Stimulated activated CD4-positive, alpha-beta T cell treated with anti-CD3 and anti-CD28 coated beads, Interleukin-1b, Interleukin-23, amount 100 ng/mL, for 24 hours (primary cell): ENCODE measurements at places on chromosomes 6 and 20.

GRCh38 chr6:7545316-7546019 is 4.0 kb downstream of the DSP start:
- no peak for DNase-seq

GRCh38 chr20:21315138-21315537 is 12.0 kb downstream of the XRN2 start:
- no peak for DNase-seq

DNA sequence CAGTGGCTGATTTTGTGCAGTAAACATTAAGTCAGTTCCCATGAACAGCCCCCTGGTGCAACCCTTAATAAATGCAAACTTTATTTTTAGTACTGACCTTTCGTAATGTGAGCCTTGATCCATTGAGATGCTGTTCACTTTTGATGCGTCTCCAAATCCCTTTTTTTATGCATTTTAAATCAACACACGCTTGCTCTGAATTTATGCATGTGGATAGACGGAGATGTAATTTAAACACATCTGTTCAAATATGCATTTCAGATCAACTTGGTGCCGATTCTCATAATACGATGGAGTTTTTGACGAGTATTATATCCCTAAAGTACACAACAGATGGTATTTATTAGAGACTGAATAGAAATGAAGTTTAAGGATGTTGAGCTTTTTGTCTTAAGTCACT is 505.7 kb downstream of the CDKAL1 start:
- DNase-seq = no peak

DNA sequence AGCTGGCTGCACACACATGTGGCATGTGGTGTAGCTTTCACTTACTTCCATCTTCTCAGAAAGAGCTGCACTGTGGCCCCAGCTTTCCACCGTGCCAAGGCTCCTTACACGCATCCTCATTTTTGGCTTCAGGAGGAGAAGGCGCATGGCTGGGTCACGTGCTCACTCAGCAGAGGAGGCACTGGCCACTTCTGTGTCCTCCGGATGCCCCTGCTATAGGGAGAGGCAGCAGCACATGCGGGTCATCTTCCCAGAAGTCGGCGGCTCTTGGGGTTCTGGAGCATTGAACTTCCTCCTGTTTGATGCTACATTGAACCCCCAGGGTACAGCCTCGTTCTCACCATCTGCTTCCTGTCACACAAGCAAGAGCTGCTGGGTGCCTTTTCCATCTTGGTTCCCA is 111.3 kb downstream of the FAM120B start:
- DNase-seq = no peak

- no peak for DNase-seq
These were observed 467.3 kb downstream of the ADGRB3 start for GRCh38 chr6:69102416-69102815.

DNA sequence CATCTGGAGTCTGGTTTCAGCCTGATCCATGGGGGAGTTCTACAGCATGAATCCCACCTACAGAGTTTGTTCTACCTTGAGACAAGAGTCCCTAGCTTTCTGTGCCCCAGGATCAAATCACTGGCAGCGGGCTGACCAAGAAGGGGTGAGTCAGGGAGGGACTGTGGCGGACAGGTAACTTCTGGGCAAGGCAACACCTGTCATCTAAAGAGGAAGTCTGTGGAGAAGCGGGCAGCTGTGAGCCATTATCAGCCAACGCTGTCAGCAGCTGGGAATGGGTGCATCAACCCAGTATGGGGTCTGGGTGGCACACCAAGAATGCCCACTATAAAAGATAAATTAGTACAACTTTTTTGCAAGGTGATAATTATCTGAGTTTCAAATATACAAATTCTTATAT is 45.9 kb downstream of the UBE3D start:
- DNase-seq = no peak

GRCh38 chr6:108760126-108761050 is 87.8 kb upstream of the ARMC2 start:
- DNase-seq = no peak

DNA sequence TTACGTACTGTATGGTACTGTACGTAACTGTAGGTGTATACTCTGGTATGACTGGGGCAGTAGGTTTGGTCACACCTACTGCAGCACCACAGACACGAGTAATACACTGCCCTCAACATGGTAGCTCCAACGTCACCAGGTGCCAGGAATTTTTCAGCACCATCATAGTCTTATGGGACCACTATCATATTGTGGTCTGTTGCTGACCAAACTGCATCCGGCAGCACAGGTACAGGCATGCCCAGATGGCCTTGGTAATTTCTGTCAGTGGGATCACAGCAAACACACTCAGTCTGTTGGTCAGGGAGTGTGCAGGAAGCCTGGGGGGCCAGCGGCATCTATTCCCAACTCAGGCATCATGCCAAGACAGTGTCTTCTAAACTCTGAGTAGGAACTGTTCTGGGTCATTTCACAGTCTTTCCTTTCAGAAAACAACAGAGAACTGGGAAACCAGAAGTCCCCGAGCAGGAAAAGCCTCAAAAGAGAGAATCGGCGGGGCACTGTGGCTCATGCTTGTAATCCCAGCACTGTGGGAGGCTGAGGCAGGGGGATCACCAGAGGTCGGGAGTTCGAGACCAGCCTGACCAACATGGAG is 5.8 kb downstream of the YTHDF1 start:
- DNase-seq = no peak

GRCh38 chr6:134093007-134093573 is 40.7 kb upstream of the SLC2A12 start:
- no peak for DNase-seq

DNA sequence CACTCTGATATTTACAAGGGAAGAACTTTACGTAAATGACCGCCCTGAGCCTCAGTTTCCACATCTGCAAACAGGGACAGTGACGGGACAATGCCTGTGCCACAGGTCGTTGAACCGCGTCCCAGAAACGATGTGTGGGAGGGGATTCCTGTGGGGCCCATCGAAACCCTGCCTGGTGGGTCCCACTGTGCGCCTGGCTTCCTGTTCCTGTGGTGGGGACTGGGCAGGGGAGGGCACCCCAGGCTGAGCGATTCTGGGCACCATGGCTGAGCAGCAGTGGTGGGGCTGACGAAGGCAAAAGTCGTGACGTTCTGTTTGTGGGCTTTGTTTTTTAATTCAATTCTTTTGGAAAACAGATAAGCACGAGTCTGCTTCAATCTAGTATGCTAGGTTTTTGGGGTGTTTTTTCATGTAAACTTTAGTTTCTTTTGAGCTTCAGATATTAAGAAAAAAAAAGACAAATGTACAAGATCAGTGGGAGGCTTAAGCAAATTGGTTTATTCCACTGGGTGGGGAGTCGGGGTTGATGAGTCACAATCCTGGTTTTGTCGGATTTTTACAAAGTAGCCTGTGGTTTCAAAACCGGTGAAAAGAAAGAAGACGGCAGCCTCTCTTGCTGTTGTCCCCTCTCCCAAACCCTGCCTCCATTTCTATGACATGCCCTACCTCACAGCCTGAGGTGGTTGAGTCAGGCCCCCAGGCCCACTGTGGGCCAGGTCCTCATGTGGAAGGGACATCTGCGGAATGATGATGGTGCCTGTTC is 40.4 kb downstream of the GNAS-AS1 start:
- DNase-seq = no peak

- no peak for DNase-seq
These were observed at the start of gene PLAGL1 for GRCh38 chr6:144008120-144008811. PLAGL1 (minus strand) TSS chr6:144008259; CDS start chr6:143948136, 60,123 bp downstream.

DNA sequence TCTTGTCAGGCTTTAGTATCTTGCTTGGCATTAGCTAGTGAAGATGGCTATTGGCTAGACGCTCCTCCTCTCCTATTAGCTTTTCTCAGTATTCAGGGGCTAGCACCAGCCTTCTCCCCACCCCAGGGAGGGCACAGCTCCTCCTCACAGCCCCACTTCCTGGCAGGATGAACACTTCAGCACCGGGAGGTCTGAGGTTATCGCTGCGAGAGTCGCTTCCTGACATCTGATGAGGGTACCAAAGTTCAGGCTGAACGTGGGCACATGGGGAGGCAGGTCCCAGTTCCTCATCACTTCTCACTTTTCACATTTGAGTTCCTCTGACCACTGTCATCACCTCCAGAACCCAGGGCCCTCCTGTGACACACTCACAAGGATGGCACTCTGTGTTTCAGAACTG is 66.6 kb downstream of the LAMA4 start:
- DNase-seq = no peak

DNA sequence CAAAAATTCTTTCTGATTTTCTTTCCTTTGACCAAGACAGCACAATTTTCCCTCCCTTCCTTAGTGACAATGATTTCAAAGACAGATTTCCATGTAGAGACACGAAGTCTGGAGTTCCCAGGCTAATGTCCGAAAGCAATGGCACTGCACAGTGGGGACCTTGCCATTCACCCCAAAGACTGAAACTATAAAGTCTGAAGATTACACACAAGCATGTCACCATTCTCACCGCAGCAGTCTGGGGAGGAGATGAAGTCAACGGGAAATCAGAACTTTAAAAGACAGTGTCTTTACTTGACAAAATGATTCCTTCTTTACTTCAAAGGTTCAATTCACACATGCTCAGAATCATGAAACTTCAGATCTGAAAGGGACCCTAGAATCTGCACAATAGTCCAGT is 8.3 kb downstream of the B4GALT5 start:
- DNase-seq = no peak
